Right cardiac atrium (tissue), 5 donors: ENCODE measurements at places on chromosomes 12 and 14. TPM values are rescaled to one million over a fixed set of nuclear protein-coding genes. Genes with fewer than 3 reads are reported as not detected.

GRCh38 chr12:13233830-13234641, 37.5 kb downstream of the EMP1 start:
- DNase-seq: no peak

- no peak for DNase-seq
Observed at GRCh38 chr14:34018125-34018524, 67.3 kb upstream of the EGLN3 start.

DNA sequence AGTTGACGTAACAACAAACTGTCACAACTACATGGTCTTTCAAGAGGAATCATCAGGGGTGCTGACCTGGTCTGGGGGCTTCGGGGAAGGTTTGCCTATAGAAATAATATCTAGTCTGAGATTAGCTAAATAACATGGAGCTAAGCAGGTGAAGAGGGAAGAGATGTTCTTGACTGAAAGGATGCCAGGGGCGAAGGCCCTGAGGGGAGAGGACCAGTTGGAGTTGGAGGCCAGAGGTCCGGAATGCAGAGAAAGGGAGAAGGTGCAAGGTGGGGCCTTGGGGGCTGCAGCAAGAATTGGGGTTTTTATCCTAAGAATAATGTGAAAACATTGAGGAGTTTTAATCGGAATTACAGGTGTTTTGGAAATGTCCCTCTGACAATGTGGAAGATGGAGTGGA, 68.5 kb upstream of the RIC8B start:
- DNase-seq: no peak

DNA sequence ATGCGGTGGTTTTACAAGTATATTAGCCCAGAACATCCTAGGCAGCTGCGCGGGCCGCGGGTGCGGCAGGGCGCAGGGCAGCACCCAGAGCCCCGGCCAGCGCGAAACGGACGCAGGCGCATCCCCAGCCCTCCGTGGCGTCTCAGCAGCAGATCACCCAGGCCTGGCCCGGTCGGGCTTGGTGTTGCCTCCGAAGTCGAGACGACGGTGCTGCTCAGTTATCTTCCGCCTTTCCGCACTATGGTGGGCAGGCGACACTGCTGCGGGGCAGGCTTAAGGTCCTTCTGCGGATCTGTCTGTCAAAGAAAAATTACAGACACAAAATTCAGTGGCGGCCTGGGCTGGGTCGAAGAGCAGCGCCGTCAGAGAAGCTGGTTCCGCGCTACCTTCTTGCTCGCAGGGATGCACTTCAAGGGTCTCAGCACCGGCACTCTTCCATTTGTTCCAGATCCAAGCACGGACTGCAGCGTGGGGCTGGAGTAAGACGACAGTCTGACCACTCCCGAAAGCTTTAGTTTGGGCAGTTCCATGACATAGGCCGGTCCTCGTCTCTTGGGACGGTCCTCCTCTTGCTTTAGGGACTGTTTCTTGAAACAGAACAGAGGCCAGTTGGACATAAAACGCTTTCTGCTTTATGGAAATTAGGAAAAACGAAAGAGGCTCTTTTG, 75.8 kb downstream of the MOK start:
- DNase-seq: no peak

DNA sequence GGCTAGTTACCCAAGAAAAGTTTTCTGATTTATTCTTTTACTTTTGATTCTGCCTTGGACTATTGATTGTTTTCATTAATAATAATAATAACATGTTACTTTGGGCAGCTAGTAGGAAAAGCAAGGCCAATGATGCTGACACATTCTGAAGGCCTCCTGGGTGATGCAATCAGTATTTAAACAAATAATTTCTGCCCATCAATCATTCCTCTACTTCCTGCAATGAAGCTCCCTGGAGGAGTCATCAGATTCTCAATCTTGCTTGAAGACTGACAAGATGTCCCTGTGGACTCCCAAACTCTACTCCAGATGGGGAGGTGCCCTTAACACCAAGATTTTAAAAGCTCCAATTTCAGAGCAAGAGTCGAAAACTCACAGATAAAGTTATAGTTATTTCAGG, at the start of gene SPX:
Gene SPX (plus strand): TSS at position 244 of the 400 bp plus-strand sequence. CDS start 177 bp downstream, outside the sequence.
- DNase-seq: no peak

- DNase-seq: no peak
Observed at GRCh38 chr12:108622921-108623514, 10.7 kb downstream of the SELPLG start.

GRCh38 chr14:69652942-69653684, 41.7 kb downstream of the SUSD6 start:
- DNase-seq: no peak

FGD4 gene
- polyA plus RNA-seq: 3.5 TPM

TMEM19 gene
- polyA plus RNA-seq: 14.0 TPM

ERP27 gene
- polyA plus RNA-seq: 0.32 TPM

CLEC14A gene
- 44.0 TPM for polyA plus RNA-seq

ZNF664 gene
- polyA plus RNA-seq: 50.2 TPM
